ENCODE measurements at places on chromosomes 6 and 20.

GRCh38 chr6:38091613-38092012 is 272.1 kb downstream of the ZFAND3 start:
- no peak for DNase-seq

GRCh38 chr6:39778581-39779255 is 13.5 kb upstream of the DAAM2 start:
- DNase-seq: no peak

DNA sequence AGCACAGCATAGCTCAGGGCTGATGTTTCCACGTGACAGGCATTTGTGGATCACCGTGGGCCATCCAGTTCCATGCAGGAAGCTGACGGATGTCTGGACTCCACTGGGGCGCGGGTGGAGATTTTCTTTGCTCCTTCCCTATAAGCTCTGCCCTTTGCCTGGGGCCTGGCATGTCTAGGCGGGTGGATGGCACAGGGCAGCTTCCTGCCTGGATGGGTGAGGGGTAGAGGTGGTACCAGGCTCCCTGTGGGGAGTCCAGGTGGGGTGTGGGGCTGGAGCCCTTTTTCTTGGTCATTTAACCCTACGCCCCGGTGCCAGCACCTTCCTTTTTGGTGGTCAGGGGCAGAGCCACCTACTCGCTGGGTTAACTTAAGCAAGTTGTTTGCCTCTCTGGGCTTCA is 10.4 kb downstream of the FAM110A start:
- DNase-seq: no peak

- no peak for DNase-seq
These were observed 8.1 kb downstream of the ASIP start for GRCh38 chr20:34249291-34249690.

DNA sequence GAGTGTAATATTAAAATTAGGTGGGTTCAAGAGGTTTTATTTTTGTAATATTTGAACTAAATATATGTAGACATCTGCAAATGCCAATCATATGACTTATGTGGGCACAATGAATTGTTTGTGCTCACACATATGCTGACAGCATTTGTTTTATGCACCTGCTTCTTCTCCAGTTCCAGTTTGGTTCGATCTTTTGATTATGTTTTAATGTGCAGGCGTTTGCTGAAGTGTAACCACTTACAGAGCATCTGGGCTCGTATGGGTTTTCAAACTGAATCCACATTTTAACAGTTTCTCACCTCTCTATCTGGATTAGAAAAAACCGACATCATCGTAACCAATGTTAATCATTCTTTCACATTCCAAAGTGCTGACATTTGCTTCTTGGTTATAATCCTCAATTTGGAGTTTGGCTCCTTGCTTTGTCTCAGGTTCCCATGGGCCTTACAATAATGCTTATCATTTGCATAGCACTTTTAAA is 129.1 kb upstream of the SPACA1 start:
- no peak for DNase-seq

- no peak for DNase-seq
These were observed 332.9 kb downstream of the COL12A1 start for GRCh38 chr6:74872754-74873476.

DNA sequence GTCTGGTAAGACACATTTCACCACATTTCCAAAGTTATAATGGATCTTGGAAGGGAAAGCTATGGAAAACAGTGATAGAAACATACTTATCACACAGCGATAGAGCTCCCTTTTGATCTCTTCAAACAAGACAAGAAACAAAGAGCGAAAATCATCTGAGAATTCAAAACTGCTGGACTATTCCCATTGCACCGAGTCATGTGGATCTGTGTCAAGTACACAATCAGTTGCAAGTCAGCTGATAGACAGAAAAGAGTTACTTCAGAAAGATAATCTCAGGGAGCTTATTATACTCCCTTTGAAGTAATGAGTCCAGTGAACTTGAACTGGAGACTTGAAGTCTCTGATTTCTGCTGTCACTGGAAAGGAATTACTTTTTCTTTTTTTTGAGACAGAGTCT is 89.7 kb upstream of the GCM1 start:
- DNase-seq: no peak

- no peak for DNase-seq
These were observed 52.4 kb downstream of the FNDC1 start for GRCh38 chr6:159221486-159222170.

DNA sequence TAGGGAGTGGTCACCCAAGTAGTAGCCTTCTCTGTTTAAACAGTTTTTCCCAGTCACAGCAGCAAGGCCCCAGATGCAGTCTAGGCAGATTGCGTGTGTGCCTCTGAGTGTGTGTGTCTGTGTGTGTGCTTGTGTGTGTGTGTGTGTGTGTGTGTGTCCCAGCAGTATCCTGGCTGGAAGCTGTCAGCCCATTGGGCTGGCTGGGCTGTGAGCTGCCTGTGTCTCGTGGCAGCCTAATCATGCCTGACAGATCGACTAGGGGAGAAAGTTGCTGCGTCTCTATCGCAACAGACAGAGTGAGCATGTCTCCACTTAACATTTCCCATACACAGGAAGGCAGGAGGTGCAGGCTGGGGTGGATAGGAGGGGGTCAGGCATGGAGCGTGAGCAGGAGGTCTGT is 42.9 kb upstream of the LRFN2 start:
- no peak for DNase-seq

DNA sequence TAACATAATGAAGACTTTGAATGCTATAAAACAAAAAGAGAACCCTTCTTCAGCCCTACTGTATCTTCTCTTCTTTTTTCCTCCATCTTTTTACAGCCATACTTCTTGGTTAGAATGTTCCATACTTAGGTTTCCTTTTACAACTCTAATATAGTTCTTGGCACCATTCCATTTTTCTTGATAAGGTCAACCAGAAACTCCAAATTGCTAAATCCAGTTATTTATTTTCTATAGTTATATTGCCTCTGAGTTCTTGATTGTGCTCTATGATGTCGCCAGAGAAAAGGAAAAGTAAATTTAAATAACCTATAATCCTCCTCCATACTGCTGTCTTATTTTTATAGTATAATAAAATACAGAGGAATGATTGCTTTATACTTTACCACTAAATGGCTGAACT is 26.7 kb upstream of the COL10A1 start:
- DNase-seq: no peak

DNA sequence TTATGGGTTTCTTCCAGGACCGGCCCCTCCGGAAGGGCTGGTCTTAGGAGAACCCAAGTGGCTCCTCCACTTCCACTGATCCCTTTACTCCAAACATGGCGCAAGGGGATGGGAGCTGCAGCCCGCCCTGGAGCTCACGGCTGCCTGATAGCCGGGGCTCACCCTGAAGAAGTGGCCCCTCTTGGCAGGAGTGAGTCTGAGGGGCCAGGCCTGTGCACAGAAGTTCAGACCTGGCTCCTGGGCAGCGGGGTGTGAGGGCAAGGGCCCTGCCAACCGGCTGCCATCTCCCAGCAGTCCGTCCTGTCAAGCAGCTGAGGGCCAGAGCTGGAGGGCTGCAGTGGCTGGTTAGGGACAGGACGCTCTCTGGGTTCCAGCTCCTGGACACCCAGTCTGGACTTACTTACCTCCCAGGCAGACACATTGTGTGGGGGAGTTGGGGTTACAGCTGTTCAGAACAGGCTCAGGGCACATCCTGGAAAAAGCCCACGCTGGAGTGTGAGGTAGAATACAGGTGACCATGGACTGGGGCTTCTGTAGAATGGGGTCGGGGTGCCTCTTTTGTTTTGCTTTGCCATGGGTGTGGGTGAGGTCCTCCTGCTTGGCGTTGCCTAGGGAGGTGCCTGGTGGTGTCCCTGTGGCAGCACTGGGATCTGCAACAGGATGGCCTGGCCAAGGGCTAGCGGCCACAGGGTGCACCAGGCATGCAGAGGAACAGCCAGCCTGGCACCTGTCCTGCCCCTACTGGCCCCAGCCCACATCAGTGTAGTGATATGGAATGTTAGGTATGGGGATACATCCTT is 88.4 kb downstream of the ASXL1 start:
- no peak for DNase-seq

DNA sequence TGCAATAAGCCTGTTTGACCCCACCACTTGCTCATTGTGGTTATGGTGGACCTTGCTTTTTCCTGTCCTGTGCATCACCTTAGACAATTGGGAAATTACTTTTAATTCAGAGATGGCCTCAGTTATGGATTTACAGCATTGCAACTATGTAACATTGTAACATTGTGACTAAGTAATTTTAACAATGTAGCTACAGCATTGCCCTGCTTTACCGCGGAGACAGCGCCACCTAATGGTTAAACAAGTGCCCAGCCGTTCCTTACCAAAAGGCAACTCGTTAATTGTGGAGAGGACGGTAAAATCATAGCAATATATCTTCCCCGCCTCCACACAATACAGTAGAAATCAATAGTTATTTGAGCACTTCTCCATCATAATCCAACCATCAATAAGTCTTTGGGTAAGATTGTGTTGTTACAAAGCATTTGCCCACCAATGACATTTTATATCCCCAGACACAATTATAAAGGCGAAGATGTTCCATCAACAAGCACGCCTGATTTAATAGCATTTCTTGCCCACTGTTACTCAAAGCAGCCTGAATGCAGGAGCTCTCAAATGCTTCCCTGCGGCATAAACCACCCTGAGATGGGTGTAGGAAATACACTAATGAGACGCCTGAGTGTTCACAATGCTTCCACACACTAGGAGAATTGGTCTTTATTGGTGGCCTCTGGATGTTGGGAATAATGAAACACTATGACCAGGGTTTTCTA is 93.7 kb downstream of the PROKR2 start:
- DNase-seq: peak; percentile 9

DNA sequence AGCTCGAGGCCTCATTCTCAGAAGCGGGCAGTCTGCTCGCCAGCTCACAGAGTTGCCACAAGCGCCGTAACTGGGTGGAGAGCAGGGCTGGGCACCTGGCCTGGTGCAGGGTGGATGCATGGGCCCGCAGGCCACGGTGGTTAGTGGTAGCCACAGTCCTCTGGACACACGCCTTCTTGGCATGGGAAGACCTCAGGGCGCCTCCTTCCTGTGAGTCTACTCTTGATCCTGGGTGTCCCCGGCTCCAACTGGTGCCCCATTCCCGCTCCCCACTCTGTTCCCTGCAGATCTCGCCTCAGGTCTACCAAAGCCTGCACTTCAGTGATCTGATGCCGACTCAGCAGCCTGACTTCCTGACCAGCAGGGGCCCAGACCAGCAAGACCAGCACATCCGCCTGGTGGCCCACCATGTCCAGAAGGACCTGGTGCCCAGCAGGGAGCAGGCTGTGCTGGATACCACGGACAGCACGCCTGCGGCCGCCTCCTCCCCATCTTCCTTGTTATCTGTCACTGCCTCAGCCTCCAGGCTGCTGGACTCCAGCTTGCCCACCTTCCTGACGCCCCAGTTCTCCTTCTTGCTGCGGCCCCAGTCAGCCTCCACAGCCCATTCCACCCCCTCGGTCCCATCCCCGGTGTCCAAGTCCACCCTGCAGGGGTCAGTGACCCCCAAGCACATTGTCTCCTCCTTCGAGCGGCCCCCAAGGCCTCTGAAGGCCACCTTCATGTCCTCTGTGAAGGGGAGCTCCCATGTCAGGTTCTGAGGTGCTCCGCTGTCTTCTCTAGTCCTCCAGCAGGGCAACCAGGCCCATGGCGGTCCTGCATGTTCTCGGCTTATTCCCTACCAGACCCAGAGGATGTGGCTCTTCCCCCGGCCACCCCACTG is 43.1 kb downstream of the SUN5 start:
- no peak for DNase-seq

- no peak for DNase-seq
These were observed 82.2 kb downstream of the GRM4 start for GRCh38 chr6:34063651-34064050.

GRCh38 chr6:151675746-151676459 is 131.6 kb upstream of the ESR1 start:
- DNase-seq: peak; percentile 5

DNA sequence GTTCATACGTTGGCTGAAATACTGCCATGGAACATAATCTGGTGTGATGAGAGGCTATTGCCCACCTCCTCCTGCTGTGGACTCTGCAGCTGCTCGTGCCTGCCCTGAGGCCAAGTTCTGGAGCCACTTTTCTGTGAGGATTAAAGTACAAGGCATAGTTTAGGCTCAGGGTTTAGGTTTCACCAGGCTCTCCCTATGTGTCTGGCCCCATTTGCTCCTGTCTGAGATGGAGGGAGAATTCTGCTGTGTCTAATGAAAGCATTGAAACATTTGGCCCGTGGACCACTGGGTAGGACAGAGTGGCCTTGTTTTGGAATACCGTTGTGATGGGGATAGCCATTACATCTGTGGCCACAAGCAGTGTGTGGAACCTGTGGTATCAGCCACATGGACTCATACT is 5.9 kb downstream of the WRNIP1 start:
- DNase-seq: no peak

DNA sequence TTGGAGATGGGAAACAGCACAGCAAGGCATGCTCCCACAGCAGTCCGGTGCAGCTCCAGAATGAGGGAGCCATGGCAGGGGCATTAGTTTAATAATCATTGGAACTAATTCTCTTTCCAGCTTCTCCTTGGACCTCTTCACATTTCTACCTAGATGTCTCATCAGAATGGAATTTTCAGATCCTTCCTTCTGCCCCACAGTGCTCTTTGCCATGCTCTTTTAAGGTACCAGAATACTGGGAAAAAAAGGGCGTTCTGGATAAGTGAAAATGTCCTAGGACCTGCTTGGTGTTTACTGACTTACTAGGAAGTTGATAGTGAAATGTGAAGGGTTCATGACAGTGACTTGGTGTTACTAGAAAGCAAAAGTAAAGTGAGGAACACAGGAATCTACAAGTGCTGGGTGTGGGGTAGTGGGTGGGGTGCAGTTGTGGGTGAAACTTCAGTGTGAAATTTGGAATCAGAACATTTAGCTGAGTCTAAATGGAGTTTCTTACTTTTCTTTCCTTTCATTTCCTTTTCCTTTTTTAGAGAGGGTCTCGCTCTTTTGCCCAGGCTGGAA is 207.1 kb downstream of the ARID1B start:
- DNase-seq: no peak

DNA sequence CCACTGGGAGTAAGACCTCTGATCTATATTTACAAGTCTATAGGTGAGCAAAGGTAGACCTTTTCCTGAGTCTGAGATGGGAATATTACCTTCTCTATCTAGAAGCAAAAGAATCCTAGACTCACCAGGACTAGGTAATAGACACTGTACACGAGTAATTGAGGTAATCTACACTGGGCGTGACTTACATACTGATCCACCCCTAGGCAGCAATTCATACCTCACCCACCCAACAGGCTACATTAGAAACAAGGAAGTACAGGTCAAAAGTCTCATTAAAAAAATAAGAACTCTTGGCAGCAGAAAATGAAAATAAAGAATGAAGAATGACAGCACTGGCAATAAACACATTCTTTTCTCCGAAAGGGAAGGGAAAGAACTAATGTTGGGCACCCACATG is 7.6 kb downstream of the CSNK2A1 start:
- no peak for DNase-seq

Measured in stimulated activated CD8-positive, alpha-beta memory T cell treated with anti-CD3 and anti-CD28 coated beads, Interleukin-7, amount 100 ng/mL, for 4 hours (primary cell).